RPMI7951 (cell line): ENCODE measurements at places on chromosomes 7 and 10. TPM values are rescaled to one million over a fixed set of nuclear protein-coding genes. Genes with fewer than 3 reads are reported as not detected.

DNA sequence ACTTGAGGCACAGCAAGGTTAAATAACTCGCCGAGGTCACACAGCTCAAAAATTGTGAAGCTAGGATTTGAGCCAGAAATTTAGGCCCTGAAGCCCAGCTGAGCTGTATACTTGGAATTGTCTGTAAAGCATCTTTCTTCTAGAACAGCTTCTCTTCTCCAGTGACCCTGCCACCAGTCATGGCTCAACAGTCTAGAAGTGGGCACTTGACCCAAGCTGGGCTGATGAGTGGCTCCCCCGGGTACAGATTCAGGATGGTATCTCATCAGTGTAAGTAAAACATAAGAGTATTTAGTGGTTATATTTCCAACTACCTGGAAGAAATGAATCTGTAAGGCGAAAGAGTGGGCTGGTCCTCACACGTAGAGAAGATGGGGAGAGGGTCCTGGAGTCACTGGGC lies 243.9 kb upstream of the GPR26 start:
- no peak for DNase-seq

DNA sequence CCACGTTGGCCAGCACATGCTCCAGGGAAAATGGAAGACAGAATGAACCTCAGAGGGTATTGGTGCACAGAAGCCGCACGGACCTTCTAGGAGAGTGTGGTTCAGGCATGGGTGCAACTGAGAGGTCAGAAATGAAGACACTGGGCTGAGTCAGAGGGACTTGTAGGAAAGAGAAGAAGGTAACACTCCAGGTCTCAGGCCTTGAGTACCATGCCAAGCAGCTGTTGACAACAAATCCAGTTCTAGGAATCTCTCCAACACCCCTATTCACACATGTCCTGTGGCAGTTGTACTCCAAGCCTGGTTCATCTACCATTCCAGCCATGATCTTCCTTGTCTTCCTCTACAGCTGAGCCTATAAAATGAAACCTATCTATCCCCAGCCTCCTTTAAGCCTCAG lies 251.6 kb downstream of the USP6NL start:
- DNase-seq = no peak

The GIMAP2 gene
- total RNA-seq = 9.1 and 11.5 TPM in 2 replicates

DNA sequence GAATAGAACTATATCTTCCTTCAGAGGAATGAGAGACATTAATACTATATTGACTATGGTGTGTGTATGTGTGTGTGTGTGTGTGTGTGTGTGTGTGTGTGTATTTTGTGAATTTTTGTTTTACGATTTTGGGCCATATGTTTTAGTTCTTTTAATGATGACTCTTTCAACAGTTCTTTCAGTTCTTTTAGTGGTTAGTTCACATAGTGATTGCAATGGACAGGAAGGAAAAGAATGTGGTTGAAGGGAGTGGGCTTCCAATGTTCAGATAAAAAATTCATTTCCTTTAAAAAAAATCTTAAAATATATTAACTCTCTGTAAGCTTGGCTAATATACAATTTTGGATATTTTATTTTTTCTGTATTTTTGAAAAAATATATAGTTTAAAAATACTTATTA lies 315.7 kb upstream of the DGKB start:
- no peak for DNase-seq

DNA sequence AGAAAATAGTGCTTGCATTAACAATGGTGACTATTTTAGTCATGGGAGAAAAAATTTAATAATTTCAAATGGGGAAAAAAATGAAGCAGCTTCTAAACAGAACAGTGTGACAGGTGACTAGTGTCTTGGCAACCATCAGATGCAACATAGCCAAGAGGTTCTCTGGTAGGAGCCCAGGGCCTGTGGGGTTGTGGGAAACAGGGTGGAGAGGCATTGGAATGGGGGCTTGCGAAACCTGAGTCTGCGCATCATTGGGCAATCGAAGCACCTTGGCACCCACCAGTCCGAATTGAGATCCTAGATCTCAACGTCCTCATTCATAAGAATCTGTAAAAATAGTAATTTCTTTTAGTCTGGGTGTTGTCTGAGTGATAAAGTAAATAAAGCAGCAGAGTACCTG lies 19.2 kb upstream of the PARD3 start:
- DNase-seq = no peak

DNA sequence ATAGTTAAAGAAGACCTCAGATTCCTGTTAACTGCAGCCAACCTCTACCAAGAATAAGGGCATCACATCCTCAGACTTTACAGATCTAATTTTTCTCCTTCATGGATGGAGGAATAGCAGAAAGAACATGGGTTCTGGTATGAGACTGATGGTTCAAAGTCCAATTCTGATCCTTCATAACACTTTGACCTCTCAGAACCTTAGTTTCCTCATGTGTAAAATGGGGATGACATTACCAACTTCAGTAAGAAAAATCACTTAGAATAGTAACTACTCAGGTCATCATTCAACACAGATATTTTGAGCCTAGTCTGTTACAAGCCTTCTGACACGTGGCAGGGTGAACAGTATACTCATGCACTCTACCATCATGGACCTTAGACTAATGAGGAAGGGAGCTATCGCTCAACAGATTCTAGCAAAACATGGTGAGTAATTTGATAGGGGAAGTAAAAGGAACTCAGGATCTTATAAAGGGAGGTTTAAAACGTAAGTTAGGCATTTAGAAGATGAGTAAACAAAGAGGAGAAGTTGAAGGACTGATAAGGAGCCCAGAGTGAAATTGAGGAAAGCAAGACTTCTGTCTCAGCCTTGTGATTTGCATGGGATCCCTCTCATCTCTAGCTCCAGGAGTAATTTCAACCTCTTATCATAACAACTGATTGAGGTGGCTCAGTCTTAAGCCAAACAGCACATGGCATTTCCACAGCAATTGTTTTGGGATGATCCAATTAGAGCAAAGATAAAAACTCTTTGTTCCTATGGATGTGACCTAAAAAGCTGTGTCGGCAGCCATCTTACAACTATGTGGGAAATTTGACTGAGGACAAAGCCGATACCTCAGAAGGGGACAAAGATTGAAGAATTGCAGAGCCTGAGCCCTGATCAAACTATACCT lies 69.2 kb upstream of the TCF7L2 start:
- DNase-seq = no peak

GRCh38 chr10:26839966-26840627 lies 20.7 kb downstream of the ABI1 start:
- DNase-seq = peak; percentile 34

DNA sequence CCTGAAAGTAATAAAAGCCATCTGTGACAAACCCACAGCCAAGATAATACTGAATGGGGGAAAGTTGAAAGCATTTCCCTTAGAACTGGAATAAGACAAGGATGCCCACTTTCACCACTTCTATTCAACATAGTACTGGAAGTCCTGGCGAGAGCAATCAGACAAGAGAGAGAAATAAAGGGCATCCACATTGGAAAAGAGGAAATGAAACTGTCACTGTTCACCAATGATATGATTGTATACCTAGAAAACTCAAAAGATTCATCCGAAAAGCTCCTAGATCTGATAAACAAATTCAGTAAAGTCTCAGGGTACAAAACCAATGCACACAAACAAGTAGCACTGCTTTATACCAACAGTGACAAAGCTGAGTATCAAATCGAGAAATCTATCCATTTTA lies 581.7 kb upstream of the TEX47 start:
- DNase-seq = no peak

- no peak for DNase-seq
These were observed 25.3 kb downstream of the CCDC6 start for GRCh38 chr10:59880971-59881510.

- no peak for DNase-seq
These were observed 2.4 kb upstream of the IRF5 start for GRCh38 chr7:128935342-128935730.

- no peak for DNase-seq
These were observed 545 bp upstream of the MTPN start for GRCh38 chr7:135977742-135978066.

DNA sequence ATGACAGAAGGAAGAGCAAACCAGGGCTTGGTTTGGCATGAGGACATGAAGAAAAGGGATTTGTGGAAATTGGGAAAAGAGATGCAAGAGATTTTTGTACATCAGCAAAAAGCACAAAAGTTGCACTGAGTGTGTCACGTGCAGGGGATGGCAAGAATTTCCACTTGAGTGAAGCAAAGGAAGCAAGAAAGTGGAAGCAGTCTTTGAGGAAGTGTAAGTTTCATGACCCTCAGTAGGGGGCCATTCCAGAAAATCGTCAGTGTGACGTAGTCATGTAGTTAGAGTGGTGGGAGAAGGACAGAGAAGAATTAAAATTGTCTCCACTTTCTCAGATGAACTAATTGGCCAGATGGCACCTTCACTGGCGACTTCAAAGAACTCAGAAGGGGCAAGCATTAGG lies 123.3 kb upstream of the FZD1 start:
- DNase-seq = no peak

DNA sequence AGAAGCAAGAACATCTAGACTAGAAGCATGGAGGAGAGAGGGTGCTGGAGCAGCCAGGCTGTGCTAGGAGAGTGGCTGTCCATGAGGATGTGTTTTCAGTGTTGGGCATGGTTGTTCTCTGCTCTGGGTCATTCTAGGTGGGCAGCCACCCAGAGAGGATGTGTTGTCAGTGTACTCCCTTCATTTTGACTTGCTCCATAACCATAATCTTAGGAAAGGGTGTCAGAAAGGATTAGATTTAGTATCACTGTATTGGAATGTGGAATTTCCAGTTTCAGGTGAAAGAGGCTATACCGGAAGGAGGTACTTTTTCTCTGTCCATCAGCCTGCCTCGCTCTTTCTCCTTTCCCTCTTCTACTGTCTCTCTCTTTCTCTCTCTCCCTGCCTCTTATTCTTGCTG lies 474.5 kb upstream of the PODXL start:
- DNase-seq = no peak

- DNase-seq = no peak
These were observed 163.4 kb downstream of the ATE1 start for GRCh38 chr10:121764233-121764942.

The SFRP5 gene
- not detected in 2 replicates for total RNA-seq

- no peak for DNase-seq
These were observed 185.7 kb upstream of the FZD8 start for GRCh38 chr10:35827783-35828182.

DNA sequence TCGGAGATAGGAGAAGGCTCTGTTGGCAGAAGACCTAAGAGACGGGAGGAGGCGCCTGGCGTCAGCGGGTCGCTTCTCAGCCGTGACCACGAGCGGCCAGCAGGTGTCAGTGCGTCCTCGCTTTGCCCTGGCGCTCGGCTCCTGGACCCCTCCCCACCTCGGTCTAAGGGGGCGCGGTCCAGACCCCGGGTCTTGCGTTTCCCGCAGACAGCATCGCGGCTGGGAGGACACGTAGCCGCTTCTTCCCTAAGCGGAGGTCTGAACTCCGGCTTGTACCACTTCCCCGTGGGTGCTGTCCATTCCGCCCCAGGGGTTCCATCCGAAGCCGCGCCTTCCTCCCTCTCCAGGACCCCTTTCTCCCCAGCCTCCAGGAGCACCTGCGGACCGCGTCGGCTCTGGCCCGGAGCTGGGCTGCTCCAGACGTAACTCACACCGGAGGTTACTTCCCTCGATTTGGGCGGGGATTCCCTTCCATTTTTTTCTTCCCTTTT lies 593 bp upstream of the ADRA2A start:
- peak; percentile 21 for DNase-seq

DNA sequence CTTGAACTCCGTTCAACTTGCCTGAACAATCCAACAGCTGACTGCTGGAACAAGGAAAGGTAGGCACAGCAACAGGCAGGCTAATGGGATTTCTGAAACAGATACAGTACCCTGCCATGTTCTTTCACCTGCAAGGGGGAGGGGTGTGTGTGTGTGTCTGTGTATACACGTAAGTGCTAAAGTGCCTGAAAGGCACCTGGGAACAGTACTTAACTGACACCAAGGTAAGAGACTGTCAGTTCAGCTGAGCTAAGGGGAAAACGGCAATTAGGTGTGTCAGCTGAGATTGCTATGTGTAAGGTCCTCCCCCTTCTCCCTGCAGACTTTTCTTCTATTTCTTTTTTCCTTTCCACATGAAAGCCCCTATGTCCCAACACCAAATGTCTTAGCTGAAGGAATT lies 27.0 kb downstream of the NAMPT start:
- DNase-seq = no peak

DNA sequence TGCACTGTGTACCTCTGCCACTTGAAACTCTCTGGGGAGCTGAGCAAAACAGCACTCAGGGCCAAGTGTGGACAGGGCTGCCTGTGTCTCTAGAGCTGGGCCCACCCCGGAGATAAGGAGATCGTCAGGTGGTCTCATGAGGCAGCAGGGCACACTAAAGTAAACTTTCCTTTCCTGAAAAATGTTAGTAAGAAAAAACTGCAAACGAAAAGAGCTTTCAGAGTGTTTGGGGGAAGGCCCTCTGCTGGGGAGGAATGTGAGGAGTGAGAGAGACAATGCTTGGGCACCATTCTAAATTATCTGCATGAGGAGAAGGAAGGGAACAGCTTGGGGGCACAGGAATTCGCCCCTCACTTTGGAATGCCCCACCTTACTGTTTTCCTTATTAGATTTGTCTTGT lies 127.7 kb downstream of the ATXN7L1 start:
- DNase-seq = no peak
